ENCODE measurements at places on chromosomes 11 and 22.

DNA sequence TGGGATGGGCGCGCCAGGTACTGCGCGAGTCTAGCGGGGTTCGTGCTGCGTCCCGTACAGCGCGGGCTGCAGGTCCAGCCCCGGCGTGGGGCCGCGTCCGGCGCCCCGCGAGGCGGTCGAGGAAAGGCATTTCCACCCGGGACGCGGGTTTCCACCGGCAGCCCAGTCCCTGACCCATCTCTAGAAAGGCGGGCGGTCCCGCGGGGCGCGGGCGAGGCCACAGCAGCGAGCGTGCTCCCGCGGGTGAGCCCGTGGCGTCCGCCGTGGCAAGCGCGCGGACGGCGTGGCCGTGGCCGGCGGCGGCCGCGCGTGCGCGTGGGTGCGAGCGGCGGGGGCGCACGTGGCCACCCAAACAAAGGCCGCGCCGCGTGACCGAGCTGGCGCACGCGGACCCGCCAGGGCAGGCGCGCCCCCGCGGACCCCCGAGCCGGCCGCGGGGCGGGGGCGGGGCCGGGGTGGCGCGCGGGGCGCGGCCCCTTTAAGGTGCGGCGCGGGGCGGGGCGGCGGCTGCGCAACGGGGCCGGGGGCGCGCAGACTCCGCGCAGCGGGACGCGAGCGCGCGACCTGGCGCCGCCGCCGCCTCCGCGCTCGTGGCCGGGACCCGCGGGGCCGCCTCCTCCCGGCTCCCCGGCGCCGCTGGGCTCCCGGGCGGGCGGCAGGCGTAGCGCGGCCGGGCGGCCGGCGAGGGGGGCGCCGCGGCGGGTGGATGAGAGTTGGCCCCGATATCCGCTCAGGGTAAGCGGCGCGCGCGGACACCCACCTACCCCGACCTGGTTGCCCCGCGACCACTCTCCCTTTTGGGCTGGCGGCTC, 39.3 kb upstream of the CELSR1 start:
- DNase-seq, result peak; percentile 72

DNA sequence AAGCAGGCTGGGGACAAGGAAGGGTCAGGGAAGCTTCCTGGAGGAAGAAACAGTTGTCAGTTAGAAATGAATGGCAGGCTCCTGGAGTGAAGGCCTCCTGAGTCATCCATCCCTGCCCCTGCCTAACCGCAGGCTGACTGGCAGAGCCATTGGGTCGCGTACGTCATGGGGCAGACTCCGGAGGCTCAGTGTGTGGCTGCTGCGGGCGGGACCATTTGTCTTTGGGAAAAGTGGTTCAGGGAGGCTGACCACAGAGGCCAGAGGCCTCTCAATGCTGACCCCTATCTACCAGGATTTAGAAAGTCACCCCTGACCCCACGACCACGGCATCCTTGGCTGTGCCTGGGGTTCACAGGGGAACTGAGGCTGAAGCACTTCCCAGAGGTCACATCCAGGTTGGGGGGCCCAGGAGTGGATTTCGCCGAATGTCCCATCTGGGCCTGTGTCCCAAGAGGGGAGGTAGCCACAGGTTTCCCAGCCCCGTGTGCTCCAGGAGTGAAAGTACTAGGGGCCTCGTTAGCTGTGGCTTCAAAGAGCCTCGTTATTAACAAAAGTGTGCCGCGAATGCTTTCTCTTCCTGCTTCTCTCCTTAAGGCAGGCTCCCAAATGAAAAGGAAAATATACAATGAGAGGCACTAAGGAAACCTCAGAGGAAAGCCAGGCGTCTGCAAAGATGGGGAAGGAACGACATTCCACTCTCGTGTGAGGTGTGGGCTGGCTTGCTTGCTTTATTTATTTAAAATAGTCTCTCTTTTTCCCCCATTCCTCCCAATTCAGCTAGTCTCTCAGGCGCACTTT, 58.9 kb downstream of the FLRT1 start:
- DNase-seq, result no peak

DNA sequence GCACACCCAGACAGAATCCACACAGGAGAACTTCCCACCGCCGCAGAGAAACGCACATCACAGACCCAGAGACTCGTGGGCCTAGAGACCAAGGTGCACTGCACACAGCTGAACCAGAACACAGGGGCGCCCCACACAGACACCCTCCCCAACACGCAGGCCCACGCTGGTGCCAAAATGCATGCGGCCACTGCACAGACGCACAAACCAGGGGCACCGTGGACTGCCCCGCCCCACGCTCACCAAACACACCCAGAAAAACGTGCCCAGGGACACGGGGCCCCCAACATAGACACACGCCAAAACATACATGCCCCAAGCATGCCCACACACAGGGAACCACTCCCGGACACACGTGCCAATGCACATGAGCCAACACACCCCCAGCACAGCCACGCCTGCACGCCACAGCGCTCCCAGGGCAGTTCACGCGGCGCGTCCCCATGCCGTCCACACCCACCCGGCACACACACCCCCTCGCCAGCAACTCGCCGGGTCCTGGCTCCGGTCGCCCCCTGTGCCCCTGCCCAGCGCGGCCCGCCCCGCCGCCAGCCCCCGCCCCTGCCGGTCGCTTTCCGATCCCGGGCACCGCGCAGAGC, 7.8 kb downstream of the ELFN2 start:
- no peak for DNase-seq

- no peak for DNase-seq
Observed at GRCh38 chr11:24375351-24375750, 121.5 kb upstream of the LUZP2 start.

- no peak for DNase-seq
Observed at GRCh38 chr11:58919980-58920379, 19.3 kb upstream of the GLYATL1 start.

GRCh38 chr11:69605737-69606526, 35.0 kb upstream of the CCND1 start:
- DNase-seq, result no peak

DNA sequence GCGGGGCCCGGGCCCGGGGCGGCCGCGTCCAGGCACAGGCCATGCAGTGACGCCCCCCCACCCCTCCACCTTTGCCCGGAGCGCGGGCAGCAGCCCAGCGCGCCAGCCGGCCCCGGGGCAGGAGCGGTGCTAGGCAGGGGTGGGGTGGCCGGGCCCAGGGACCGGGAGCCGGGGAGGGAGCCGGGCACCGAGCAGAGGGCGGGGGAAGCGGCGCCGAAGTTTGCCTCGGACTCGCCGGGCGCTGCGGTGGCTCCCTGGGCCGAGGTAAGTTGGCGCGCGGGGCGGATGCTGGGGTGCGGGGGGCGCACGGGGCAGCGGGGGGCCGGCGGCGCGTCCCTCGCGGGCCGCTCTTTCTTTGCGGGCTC, 332 bp downstream of the TEAD1 start:
- DNase-seq, result peak; percentile 12

GRCh38 chr11:129457321-129457720, 81.7 kb downstream of the BARX2 start:
- no peak for DNase-seq

DNA sequence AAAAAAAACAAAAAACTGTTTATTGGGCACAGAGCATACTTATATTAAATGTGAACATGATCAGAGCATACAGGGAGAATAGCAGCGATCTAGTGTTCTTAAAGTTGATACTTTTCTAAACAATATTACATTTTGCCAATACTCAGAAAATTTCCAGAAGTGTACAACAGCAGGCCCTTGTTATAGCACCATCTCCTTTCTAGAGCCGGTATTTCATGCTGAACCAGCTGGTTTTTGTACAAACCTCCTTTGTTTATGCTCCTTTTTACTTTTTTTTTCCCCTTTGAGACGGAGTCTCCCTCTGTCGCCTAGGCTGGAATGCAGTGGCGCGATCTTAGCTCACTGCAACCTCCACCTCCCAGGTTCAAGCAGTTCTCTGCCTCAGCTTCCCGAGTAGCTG, 90.7 kb downstream of the PPP6R3 start:
- no peak for DNase-seq

DNA sequence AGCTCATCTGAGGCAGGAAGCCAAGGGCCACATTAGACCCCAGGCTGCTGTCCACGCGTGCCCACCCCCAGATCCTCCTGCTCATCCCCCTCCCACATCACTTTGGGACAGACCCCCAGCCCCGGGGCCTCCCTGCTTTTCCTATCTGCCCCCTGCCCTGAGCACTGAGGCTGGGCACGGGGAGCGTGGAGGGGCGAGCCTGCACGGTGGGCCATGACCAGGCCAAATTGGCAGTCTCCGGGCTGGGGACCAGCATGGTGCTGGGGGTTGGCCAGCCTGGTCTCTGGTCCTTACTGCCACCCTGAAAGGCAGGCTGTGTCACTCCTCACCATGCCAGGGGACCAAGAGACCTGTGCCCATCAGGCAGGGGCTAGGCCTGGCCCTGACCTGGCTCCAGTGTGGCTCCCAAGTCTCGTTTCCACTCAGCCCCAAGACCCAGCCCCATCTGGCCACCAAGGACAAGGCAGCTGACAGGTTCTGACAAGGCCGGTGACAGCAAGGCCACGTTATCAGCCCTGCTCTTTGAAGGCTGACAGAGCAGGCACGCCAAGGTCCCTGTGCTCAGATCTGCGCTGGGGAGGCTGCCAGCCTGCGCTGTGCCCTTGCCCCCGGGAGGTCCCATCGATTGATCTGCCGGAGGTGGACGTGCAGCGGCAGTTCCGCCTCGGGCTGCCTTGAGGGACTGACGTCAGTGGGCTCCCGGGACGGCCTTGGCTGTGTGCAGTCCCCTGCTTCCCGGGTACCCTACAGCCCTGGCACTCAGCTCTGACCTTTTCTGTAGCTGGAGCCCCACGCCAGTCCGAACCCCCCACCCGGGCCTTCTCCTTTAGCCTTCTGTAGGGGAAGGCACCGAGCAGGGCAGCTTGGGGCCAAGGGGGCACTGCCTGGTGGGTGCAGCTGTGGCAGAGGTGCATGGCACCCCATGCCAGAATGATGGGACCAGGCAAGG, 3.6 kb downstream of the TNNI2 start:
- no peak for DNase-seq

- DNase-seq, result no peak
Observed at GRCh38 chr11:32990481-32990880, 25.2 kb upstream of the DEPDC7 start.

DNA sequence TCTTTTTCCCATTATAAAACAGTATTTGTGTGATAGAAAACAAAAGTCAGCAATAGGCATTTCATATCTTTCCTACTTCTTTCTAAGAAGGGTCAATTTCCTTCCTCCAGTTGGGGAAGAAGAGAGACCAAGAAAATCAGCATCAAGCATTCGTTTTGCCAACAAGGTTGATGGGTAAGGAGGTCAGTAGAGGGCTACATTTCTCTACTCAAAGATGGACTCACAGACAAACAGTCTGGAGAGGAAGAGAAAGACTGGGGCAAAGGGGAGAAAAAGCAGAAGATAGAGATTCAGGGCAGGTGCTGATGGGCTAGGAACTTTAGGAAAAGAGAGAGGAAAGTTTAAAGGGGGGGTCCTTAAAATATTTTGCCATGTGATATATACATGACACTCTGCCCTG, 8.6 kb upstream of the MTNR1B start:
- no peak for DNase-seq

- no peak for DNase-seq
Observed at GRCh38 chr11:128222245-128222884, 365.0 kb downstream of the ETS1 start.

GRCh38 chr11:2459796-2460531, 15.2 kb downstream of the KCNQ1 start:
- no peak for DNase-seq

GRCh38 chr11:10450462-10451425, 4.3 kb upstream of the AMPD3 start:
- DNase-seq, result peak; percentile 71

- no peak for DNase-seq
Observed at GRCh38 chr11:34640050-34640923, 19.4 kb downstream of the EHF start.

DNA sequence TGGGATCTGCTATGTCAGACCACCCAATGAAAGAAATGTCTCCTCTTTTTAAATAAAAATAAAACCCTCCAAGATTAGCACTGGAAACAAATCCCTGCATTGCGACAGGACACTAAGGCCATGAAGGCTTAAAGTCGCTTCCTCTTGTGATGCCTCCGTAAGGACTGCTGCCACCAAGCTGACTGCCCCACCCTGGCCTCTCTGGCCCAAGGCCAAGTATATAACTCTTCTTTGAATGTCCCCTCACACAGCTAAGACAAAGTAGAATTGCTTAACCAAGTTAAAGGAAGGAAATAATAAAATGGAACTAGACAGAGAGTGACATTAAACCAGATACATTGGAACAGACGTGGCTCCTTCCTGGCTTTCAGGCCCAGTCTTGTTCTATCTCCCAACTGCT, 7.5 kb upstream of the NRGN start:
- DNase-seq, result no peak

- no peak for DNase-seq
Observed at GRCh38 chr22:17695986-17696385, 57.4 kb downstream of the BCL2L13 start.

DNA sequence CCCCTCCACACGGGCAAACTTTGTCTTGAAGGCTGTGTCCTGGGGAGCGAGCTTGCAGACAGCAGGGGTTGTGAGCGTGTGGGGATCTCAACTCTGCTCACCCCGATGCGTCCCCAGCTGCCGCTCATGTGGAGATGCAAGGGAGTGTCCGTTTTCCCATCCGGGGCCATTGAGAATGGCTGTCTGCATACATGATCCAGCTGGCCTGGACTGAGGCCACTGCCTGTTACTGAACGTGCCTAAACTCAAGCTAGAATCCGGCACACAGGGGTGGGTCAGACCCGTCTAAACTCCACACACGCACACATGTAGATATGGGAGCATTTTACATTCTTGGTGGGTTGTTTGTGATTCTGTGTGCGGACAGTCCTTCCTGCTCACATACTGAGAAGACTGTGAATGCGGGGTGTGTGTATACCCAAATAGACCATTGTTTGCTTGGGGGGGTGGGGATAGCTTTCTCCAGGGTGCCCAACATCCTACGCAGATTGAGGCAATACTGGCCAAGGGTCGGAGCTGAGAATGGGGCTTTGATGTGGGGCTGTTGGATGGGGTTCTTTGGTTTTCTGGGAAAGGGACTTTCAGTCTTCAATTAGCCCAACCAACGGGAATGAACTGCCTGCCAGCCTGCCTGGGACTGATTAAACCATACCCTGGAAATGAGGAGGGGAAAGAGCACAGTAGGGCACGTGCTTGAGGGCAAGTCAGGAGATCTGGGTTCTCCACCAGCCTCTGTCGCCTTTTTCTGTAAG, 60.4 kb downstream of the ST3GAL4 start:
- no peak for DNase-seq

DNA sequence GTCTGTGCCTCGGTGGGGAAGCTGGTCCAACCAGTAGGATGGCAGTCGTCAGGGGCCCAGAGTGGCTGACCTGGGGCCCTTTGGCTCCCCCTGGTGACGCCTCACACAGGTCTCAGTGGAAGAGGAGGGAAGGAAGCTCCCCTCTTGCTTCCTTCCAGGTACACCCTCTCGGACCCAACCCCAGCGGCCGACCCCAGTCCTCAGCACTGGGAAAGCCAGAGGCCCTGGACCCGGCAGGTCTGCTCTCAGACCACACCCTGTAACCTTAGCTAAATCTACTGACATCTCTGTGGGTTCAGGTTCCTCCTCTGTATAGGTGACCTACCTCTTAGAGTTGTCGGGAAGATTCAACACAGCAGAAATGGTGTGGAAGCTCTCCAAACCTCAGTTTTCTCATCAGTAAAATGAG, 3.4 kb upstream of the SCUBE1 start:
- peak; percentile 74 for DNase-seq

DNA sequence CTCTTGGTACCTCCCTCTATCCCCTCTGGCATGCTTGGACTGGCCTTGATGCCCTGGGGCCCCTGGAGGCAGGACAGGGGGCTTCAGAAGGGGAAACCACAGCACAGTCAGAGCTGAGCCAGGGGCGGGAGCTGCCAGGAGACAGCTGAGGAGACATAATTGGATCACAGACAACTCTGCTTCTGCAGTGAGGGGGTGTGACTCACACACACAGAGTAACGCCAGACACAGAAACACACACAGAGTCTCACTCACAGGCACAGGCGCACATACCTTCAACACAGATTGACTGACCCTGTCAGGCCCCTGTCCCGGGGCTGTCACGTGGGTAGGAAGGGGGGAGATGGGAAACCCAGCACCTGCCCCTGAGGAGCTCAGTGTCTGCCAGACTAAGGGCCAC, 20.6 kb downstream of the STARD10 start:
- no peak for DNase-seq

All from CD4-positive, alpha-beta T cell treated with Interleukin-6 for 4 hours (primary cell).